ENCODE measurements at places on chromosomes 3 and 15.

DNA sequence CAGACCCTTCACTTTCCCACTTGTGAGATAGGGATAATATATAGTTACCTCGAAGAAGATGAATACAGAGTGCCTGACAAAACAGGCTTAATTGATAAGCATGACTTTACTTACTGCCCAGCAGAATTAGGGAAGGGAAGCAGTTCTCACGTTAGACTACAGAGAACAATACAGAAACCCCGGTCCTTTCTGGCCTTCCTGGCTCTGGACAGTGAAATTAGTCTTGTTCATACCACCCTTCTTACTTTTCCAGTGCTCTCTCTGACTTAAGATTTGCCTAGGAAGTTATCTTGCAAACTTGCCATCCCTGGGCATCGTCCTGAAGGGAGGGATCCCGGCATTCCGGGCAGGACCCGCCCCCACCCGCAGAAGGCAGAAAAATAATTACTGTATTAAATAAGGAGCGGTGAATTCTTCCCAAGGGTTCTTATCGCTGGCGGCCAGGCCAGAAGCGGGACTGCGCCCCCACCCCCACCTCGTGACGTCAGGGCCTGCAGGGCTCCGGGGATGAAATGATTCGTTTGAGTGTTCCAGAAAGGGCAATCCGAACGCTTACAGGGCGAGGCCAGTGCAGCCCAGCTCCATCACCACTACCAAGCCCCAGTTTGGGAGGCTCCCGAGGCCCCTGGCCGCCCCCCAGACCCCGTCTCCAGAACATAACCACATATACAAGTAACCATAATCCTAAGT is 8.4 kb downstream of the SOX2 start:
- DNase-seq: peak; percentile 10

GRCh38 chr3:127544192-127544802 is 46.2 kb downstream of the TPRA1 start:
- DNase-seq: peak; percentile 88

- DNase-seq: no peak
Observed at GRCh38 chr3:109356442-109357155, 19.3 kb upstream of the DPPA4 start.

DNA sequence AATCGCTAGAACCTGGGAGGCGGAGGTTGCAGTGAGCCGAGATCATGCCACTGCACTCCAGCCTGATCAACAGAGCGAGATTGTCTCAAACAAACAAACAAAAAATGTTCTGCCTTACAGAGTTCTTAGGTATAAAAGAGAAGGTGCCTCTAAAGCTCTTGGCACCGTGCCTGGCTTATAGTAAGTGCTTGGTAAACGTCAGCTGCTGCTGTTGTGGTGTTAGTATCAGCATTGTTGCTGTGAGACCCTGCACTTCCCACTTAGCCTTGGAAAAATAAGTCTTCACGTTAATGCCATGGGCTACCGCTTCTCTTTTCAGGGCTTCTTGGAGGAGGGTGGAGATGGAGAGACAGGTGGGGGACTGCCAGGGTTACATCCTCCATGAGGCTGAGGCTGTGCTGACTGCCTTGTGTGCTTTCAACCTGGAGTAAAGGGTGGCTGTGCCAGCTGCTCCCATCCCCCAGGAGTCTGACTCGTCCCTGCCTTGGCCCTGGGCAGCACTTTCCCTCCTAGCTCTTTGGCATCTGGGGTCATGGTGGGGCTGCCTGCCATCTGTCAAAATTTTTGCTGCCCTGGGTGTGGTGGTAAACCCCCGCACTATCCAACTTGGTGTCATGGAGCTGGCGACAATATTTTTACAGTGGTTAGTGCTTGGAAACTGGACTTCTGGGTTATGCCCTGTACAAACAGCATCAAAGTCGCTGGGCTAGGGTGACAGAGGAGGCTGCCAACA is 17.8 kb downstream of the FLNB start:
- peak; percentile 89 for DNase-seq

GRCh38 chr3:160224256-160224655 is 966 bp upstream of the C3orf80 start:
- no peak for DNase-seq

GRCh38 chr3:26422415-26422814 is 200.2 kb upstream of the LRRC3B start:
- DNase-seq: no peak

- peak; percentile 16 for DNase-seq
Observed at GRCh38 chr3:127287840-127288239, at the start of gene PRR20G. Gene PRR20G, minus strand, starts transcription at chr3:127288046. Its CDS starts 681 bp downstream, at chr3:127287365.

- no peak for DNase-seq
Observed at GRCh38 chr3:154247806-154248415, 76.4 kb downstream of the DHX36 start.

DNA sequence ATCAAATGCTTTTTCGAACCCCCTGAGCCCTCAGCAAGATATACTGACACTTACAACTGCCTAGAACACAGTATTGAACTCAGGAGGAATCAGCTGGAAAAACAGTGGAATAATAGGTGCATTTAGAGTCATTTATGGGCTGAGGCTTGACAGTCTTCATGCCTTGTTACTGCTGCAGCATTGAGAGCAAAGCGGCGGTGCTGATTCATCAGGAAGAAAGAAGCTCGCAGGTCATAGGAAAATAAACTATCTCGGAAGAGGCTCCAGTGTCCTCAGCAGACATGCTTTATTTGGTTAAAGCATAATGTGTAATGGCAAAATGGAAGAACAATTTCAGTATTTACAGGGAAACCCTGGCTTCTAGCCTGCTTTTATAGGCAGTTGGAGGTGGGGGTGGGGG is 30.1 kb upstream of the NEO1 start:
- DNase-seq: no peak

DNA sequence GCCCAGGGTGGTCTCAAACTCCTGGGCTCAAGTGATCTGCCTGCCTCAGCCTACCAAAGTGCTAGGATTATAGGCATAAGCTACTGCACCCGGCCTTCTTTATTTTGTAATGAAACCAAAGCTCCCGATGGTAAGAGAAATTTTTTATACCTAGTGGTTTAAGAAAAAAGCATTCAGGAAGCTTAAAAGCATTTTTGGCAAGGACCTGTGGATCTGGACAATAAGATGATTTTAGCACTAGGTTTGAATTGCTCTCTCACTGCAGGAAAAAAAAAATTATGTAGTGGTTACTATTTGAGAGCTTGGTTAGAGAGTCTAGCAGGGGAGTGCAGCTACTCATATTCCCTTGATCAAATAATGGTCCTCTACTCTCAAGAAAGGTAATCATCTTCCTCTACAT is 64.9 kb upstream of the PIK3R4 start:
- no peak for DNase-seq

GRCh38 chr3:129383292-129383860 is 45.1 kb downstream of the EFCAB12 start:
- peak; percentile 81 for DNase-seq

DNA sequence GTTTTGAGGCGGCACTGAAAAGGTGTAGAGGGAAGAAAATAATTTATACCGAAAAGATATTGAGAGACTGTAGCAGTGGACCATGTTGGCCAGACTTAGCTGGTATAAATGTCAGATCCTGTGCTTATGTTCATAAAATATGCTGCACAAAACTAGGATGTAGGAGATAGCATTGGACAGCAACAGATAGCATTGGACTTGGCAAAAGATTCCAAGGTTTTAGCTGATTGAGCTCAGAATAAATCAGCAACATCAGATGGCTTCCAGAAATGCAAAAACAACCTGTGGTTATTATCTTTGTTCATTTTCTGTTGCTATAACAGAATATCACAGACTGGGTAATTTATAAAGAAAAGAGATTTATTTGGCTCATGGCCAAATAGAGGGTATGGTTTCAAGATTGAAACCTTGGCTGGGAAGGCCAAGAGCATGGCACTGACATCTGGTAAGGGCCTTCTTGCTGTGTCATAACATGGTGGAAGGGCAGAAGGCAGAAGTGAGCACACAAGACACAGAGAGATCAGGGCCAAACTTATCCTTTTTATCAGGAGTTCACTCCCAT is 34.7 kb downstream of the SLC28A1 start:
- DNase-seq: no peak

DNA sequence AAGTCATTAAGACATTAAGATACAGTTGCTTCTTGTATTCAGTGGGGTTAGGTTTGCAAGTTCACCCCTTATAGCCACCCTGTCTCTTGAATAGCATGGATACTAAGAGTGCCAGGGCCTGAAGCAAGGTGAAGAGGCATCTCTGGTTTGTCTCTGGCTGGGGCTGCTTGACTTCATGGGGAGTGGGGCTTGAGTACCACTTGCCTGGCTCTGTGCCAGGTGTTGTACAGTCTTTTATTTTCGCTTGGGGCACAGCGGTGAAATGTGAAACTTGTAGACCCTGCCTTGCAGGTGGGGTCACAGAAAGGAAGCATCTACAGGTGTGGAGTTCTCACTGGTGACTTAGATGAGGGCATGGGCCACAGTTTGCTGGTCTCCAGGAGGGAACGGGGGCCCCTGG is 152.1 kb downstream of the PDE8A start:
- DNase-seq: no peak

DNA sequence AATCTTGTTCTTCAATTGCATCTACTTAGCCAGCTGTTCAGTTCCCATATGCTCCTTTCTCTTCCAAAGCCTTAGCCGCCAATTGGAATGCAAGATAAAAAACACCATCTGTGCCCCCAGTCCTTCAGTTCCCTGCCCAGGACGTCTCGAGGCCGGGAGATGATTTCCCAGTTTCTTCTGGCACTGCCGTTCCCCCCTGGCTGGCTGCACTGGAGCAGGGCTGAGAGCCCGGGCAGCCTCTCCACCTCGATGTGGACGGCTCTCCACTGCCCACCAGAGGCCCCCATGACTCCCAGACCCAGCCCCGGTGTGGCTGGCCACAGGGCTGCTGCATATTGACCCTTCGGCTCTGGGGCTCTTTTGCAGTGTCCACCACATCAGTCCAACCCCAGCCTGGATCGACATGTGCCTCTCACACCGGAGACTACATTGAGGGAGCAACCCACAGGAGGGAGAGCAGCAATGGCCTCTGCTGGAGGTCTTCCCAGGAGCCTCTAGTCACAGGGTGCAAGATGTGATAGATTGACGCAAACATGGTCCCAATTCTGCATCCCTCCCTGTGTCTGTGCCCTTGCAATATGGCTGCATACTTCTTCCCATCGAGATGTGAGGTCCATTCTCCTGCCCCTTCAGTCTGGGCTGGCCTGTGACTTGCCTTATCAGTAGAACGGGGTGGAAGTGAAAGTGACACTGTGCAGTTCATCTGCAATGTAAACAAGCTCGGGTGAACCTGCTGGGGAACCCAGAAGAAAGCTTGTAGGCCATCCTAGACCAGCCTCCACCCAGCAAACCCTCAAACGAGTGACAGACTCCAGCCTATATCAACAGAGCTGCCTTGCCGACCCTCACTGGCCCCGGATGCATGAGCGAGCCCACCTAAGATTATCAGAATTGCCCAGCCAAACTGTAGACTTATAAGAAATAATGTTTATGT is 52.3 kb upstream of the PRR20G start:
- peak; percentile 33 for DNase-seq

- DNase-seq: peak; percentile 44
Observed at GRCh38 chr15:71043373-71043772, 71.9 kb upstream of the THSD4 start.

DNA sequence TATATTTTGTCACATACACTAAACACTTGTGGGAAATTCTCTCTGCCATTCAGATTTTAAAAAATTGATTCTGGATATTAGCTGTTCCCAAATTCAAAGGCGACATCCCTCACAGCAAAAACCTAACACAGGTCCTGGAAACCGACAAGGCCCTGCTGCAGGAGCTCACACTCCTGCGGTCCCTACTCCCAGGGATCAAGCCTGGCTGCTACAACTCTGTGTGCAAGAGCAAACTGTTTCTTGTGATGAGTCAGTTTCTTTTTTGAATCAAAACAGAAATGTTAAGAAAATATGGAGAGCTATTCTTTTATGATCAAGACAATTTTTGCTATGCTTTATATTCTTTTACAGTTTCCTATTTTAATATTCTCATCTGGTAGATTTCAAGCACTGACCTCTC is 51.0 kb upstream of the TJP1 start:
- no peak for DNase-seq

DNA sequence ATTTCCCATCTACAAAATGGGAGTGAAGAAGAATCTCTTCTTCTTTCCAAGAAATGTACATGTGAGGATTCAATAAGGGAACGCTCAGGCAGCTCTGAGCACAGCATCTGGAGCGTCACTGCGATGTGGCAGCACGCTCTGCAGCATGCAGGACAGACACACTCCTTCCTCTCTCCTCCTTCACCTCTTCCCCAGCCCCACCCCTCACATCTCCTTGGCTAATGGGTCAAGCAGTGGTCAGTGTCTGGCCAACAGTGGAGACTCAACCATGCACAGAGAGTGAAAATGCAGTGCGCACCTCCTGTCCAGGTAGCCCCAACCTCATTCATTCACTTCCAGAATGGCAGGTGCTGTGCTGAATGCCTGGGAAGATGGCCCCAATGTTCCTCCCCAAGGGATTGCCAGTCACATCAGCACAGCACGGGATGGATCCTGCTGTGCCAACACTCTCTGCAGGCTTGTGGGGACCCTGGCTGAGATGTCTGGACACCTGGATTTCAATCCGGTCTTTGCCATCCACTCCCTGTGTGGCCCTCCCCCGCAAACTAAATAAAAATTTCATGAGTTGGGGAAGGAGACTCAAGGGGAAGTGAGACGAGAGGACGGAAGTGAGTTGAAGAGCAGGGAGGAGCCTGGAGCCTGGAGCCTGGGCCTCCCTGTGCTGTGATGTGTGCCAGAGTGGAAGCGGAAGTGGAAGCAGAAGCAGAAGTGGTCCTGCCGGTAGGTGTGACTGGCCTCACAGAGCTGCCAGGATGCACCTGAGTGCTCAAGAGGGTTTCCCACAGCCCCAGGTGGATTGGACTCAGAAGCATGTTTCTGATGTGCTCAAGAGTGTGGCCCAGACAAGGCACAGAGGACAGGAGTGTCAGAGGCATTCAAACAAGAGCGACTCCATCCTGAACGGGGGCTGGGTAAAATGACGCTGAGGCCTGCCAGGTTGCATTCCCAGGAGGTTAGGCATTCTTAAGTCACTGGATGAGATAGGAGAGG is 163.9 kb downstream of the SMAD6 start:
- no peak for DNase-seq

- no peak for DNase-seq
Observed at GRCh38 chr3:145383416-145383815, 777.6 kb downstream of the PLOD2 start.

DNA sequence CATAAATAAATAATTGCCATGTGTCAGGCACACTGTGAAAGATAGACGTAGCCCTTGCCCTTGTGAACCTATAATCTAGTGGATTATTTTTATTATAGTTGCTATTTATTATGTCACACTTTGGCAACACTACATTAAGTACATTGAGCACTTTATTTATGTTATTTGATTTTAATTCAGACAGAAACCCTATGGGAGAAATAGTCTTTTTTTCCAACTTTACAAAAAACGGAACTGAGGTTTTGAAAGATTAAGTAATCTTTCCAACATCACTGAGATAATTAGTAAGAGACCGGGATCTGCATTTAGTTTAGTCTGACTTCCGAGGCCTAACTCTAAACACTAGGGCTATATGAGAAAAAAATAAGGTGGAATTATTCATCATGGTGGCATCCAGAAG is 2.8 kb upstream of the FILIP1L start:
- no peak for DNase-seq

GRCh38 chr15:79172032-79172481 is 81.5 kb upstream of the RASGRF1 start:
- peak; percentile 12 for DNase-seq

GRCh38 chr15:90681480-90681879 is 35.7 kb upstream of the BLM start:
- DNase-seq: no peak
